ENCODE measurements at places on chromosomes 4 and X.

DNA sequence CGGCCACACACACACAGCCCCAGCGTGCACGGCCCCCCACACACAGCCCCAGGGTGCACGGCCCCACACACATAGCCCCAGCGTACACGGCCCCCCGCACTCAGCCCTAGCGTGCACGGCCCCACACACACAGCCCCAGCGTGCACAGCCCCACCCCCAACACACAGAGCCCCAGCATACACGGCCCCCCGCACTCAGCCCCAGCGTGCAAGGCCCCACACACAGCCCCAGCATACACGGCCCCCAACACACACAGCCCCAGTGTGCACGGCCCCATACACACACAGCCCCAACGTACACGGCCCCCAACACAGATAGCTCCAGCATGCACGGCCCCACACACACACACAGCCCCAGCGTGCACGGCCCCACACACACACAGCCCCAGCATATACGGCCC is 17.6 kb downstream of the GAK start:
- DNase-seq, result no peak

DNA sequence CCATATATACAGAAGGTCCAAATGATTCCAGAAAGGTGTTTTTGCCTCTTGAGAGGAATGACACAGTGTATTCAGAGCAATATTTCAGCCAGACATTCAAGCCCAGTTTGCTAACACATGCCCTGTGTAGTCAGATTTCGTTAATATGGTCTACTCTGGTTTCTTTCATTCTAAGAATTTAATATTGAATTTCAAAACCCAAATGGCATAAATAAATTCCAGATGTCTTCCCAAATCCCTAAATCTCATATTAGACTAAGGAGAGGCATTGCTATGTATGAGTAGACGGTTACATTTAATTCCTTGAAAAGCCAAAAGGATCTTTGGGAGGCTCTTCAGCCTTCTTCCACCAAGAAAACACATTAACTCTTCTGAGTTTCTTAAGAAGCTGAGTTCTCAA is 66.3 kb upstream of the C1QTNF7 start:
- no peak for DNase-seq

- no peak for DNase-seq
Measured at GRCh38 chr4:7435471-7436061, 836 bp upstream of the PSAPL1 start.

- no peak for DNase-seq
Measured at GRCh38 chrX:8034058-8034457, 106.8 kb upstream of the PNPLA4 start.

DNA sequence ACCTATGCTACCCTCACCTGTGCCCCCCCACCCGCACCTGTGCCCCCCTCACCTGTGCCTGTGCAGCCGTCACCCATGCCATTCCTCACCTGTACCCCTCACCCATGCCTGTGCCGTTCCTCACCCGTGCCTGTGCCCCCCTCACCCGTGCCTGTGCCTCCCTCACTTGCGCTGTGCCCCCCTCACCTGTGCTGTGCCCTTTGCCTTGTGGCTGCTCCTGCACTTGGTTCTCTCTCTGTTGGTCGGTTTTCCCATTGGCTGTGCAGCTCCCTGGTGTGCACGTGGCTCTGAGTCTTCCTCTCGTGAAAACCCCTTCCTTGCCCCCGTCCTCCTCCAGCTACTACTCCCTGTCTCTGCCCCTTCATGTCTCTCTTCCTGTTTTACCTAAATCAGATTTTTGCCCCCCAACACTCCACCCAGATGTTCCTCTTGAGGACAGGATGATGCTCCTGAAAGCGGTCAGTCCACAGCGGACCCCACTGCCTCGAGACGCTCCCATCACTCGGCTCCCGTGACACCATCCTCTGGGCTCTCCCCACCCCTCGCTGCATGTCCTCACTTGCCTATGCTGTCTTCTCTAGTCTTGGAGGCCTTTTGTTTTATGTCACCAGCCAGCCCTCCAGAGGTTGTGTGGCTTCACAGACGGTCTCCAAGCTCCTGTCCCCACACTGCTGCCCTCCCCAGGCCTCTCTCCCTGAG is 6.8 kb downstream of the MAEA start:
- DNase-seq, result no peak

GRCh38 chr4:52552778-52553177 is 106.3 kb downstream of the USP46 start:
- DNase-seq, result no peak

DNA sequence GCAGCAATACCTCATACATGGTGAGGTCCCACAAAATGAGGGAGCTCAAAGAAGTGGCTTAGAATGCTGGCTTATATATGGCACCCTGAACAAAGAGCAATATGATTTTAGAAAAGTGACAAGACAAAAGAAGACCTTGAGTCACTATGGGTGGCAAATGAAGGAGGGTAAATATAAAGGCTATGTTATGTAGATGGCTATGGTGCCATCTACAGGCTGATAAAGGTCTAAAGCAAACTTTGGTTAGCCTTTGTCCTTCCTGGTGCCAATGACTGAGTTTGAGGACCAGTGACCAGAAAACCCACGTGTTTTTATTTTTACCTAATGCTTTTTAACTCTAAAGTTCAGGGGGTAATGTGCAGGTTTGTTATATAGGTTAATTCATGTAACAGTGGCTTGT is 151.8 kb downstream of the CCNG2 start:
- DNase-seq, result no peak

DNA sequence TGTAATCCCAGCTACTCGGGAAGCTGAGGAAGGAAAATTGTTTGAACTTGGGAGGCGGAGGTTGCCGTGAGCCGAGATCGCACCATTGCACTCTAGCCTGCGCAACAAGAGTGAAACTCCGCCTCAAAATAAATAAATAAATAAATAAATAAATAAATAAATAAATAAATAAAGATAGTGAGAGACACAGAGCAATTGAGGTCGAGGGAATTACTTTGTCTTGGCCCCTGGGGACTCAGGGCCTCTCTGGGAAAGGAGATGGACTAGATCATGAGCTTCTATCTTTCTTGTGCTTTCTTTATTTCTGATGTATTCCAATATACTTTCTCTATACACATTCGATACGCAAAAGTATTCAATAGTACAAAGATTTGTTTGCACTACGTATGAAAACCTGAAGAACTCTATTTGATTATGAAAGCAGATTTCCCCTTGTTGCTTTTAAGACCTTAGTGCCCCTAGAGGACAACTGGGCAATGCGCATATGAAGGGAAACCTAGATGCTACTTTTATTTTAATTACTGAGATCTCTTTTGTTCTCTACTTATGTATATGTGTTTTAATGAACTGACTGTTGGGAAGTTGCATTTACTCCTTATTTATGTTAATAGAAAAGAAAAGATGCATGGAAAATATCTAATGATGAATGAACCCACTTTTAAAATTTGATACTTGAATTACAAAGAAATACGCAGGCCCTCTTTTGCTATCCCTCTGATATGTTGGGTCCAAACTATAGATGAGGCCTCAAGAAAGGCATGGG is 12.8 kb upstream of the ELOVL6 start:
- no peak for DNase-seq

DNA sequence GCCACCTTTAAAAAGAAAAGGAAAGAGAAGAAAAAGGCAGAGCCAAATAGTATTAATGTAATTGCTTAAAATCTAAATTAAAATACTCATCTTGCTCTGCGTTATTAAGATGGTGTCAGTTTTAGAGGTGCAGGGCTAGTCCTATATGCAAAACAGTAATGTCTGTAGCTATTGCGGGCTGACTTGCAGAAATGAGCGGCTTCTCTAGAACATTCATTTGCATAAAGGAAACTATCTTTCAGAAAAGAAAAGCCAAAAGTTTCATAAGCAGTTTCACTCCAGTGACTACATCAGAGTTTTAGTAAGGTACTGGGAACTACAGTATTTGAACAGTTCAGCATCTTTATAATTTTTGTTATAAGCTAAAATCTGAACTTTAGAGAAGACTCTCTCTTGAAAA is 6.0 kb downstream of the SMAD1 start:
- no peak for DNase-seq

DNA sequence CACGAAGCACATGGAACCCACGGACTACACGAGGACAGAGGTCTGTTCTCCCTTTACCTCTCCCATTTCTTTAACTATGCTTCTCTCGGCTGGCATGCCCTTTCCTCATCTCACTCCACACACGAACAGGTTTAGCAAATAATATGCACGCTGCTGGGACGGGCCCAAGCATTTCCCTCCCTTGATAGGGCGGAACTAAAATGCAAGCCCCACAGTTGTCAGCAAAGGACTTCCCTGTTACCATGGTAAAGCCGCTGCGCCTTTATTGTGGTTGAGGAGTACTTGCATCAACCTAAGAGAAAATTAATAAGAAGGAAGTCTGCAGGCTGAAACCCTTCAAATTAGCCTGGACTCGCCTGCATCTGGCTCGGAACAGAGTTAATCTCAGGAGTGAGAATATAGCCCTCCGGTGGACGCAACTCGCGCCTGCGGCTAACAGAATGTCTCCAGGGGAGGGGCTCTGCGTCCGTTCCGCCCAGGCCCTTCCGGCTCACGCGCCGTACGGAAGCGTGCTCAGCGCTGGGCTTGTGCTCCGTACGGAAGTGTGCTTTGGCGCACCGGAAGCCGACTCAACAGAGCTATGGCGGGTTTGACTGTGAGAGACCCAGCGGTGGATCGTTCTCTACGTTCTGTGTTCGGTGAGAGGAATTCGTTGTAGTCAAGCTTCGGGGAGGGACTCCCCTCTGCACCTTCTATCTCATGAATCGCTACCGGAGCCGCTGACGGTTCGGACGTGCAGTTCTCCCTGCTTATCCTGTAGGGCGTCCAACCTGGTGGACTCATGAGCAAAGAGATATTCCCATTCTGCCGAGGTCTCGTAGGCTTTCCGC is at the start of gene CSTF2:
TSS of gene CSTF2 (plus strand) at position 555 of the 830 bp plus-strand sequence. CDS start at position 581, 26 bp downstream.
- DNase-seq, result peak; percentile 74

GRCh38 chr4:7747566-7747965 is 192.1 kb downstream of the AFAP1 start:
- no peak for DNase-seq

- DNase-seq, result no peak
Measured at GRCh38 chr4:142350871-142351270, 495.2 kb downstream of the INPP4B start.

DNA sequence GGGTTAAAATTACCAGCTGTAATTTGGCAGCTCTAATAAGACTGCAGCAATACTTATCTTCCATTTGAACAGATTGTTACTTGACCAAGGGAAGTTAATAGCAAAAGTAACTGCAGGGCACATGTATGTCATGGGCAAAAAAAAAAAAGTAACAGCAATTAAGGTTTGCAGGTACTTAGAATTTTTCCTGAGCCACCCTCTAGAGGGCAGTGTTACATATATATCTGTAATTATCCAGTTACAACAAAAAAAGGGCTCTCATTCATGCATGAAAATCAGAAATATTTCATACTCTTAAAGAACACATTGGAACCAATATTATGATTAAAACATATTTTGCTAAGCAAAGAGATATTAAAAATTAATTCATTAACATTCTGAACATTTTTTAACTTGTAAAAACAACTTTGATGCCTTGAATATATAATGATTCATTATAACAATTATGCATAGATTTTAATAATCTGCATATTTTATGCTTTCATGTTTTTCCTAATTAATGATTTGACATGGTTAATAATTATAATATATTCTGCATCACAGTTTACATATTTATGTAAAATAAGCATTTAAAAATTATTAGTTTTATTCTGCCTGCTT is 25.1 kb downstream of the XIAP start:
- no peak for DNase-seq

DNA sequence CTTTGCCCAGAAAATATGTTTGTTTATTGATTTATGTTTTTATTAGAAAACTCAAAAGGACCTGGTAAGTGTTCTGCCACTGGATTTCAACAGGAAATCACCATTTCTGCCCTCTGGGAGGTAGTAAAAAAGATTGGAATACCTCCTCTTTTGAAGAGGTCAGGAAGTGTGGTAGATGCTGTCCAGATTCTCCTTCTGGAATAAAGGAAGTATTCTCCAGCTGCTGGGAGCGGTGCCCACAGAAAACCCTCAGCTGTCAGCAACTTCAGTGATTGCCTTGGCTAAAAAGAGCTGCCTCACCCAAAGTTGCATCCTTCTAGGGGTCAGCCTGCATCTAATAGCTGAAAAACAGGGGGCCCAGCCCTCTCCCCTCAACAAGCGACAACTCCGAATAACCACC is 13.8 kb upstream of the ZNF674 start:
- no peak for DNase-seq

GRCh38 chr4:122341886-122342285 is 36.9 kb upstream of the ADAD1 start:
- DNase-seq, result no peak

DNA sequence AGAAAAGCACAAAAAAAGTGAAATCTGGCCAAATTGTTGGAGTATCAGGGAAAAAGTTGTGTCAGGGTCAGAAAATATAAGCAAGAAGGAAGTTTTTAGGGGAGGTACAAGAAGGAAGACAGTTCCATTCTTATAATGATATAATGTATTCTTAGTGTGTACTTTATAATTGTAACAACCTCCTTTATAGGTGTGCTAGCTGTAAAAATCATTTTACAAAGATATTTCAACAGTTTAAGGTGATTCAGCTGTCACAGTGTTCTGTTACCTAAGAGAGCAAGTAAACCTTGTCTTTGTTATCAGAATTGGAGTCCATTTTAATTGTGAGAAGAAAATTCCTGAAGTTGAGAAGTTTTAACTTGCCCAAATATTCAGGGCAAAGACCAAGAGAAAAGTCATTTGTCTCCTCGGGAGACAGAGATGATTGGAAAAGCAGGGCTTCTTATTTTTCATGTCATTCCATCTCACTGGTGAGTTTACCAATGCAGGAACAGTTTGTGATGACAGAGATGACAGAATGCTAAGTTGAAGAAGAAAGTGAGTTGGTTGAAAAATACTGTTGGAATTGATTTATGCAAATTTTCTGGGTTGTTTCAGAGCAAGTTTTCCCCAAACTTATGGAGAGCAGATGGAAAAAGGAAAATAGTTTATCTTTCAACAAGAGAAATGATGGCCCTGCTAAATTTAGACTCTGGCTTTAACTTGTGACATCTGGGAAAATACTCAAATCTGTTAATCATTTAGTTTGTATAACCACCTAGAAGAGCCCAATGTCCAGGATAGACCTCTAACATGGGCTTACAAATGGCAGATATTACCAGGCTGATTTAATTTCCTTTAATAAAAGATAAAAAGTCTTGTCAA is 14.8 kb downstream of the INTS6L start:
- DNase-seq, result no peak

- no peak for DNase-seq
Measured at GRCh38 chrX:72392816-72393800, 87.4 kb upstream of the CITED1 start.

DNA sequence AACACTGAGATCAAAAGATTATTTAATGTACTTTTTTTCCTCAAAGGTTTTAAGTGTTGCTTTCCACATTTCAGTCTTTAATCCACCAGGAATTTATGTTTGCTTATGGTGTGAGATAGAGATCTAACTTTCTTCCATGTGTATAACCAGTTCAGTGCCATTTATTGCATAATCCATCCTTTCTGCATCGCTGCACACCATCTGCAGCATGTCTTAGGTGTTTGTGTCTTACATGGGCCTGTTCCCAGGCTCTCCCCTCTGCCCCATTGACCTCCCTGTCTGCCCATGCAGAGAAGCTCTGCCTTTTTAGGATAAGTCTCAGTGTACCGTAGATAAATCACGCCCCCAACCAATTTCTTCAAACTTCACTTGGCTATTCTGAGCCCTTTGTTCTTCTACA is 30.3 kb downstream of the NSDHL start:
- DNase-seq, result no peak

Measured in activated T-helper 1 cell treated with anti-CD3 and anti-CD28 coated beads, Interleukin-12 subunit alpha, Interleukin-12 subunit beta, Interleukin-2, Interleukin-4 antibody, amounts not matched to agents 30 ng/mL and 10 ng/mL and 1 ng/mL, durations not matched to agents 14 hours and 24 hours and 36 hours (primary cell).